ENCODE measurements at places on chromosomes 11 and 22.

DNA sequence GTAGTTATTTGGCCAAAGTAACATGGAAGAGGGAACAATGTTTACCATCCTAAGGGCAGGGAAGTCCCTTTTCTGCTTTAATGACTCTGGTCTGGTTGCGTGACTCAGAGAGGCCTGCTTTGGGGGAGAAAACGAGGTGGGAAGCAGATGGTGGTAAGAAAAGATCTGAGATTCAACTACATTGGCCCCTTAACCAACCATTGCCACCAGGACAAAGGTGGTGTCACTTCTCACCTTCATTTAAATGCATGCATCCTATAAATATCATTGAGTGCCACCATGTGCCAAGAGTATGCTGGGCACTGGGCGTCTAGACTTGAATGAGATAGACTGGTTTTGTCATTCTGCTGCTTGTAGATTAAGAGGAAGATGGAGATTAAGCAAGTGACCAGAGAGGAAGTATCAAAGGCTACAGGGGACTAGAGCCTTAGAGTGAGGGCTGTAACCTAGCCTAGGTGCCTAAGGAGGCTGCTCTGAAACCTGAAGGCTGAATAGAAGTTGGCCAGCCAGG, 3.6 kb upstream of the SORL1 start:
- no peak for DNase-seq

DNA sequence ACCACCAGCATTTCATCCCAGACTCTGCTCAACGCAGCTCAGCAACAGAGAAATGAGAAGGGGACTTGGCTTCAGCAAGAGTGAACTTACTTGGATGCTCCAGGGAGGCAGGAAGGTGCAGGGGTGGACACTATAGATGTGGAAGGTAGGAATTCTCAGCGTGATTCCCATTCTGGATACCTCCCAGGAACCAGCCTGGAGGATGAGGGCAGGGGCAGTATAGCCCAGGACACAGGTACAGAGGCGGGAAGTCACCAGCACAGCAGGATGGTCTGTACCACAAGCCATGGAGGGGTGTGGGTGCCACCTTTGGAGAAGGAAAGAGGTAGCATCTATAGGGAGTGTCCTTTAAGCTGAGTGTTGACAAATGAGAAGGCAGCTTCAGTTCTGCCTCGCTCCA, 1275.2 kb downstream of the TBC1D22A start:
- no peak for DNase-seq

GRCh38 chr11:76863196-76863777, 2.6 kb downstream of the ACER3 start:
- DNase-seq: no peak

DNA sequence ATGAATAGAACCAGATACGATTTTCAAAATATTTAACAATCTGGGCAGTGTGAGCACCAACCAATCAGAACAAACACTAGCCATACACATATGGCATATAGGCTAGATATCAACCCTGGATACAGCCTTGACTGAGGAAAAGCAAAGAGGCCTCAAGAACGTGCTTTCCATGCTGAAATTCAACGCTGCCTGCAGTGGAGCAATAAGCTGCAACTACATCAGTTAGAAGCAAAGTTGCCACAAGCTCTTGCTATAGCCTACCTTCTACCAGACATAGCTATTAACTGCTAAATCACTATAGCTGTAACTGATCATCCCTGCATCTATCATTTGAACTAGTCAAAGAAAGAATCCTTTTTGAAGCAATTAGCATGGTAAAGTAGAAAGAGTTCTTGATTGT, 42.5 kb downstream of the DENND5A start:
- no peak for DNase-seq

DNA sequence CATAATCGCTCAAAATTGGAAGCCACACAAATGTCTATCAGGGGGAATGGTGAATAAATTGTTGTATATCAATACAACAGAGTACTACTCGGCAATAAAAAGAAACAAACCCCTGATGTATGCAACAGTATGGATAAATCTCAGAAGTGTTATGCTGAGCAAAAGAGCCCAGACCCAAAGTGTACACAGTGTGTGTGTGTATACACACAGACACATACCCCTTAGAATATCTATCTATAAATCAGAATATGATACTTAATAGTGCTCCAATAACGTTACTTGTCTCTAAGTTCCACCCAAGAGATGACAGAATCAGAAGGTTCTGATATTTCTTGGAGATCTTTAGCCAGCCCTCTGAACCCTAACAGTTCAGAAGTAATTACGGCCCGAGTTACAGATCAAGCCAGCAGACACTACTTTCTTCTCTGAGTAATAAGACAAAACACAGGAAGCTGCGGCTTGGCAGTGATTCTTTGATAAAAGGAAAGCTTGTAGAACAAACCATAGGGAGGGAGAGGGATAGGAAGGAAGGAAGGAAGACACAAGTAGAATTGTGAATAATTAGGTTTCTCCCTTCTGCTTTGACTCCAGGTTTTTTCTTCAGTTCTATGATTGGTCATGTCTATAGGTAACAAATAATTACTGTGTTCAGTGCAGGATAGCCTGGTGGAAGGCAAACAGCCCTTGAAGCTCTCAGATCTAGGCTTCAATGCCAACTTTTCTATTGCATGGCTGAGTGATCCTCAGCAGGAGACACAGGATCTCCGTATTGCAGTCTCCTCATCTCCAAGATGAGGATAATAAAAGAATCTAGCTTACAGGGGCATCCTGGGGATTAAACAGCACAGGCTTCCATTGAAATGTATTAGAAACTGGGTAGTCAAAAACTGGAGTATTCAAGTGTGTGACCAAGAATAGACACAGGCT, 75.6 kb upstream of the TEAD1 start:
- DNase-seq: no peak

GRCh38 chr11:101034076-101034475, 95.5 kb downstream of the PGR start:
- no peak for DNase-seq

GRCh38 chr22:36156515-36157419, 3.8 kb downstream of the APOL3 start:
- DNase-seq: peak; percentile 89

DNA sequence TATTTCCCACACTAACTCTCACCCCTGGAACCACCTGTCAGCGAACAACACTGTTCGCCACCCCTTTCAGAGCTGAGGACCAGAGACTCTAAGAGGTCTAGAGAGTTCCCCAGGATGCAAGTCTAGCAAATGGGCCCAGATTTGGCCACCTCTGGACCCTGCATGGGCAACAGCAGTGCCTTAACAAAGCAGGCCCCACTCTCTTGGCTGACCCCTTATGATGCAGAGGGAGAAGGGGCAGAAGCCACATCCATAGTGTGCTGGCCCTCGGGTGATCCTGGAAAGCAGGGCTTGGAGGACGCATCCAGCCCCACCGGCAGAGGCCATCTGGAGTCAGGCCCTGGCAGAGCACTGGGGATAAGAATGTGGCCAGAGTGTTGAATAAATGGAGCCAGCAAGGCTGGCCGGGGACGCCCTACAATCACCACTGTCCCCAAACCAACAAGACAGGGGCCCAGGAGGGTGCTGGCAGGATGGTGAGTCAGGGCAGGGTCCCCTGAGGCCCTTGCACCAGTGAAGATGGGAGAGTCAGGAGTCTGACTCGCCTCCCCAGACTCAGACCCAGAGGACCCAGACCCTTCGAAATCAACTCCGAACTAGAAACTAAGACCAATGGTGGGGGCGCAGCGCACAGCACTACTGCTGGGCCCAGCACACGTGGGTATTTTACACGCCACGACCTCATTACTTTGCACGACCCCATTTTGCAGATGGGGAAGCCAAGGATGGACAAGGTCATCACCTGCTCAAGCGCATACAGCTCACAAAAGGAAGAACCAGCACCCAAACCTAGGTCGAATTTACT, 6.5 kb downstream of the CSNK1E start:
- DNase-seq: no peak

- peak; percentile 99 for DNase-seq
These were observed 27.2 kb downstream of the RPS6KA4 start for GRCh38 chr11:64385945-64386704.

DNA sequence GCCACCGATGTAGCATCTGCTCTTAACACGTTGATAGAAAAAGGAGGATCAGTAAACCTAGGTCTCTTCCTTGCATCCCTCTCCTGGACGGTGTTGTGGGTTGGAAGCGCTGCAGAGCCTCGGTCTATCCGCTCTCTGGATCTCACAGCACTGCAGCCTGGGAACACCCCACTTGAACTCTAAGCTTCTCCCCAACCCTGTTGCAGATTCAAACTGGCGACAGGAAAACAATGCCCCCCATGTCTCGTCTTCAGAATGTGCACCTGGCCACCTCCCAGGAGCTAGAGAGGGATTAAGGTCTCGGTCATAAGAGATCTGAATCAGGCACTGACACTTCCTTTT, 454 bp downstream of the TMEM218 start:
- no peak for DNase-seq

- DNase-seq: peak; percentile 27
These were observed 39.3 kb downstream of the RPL27A start for GRCh38 chr11:8721609-8722500.

Data from trophoblast cell (in vitro differentiated cells and primary cell).